NCI-H82 (cell line): ENCODE measurements at places on chromosomes 11 and 22.

GRCh38 chr11:85752201-85752889 is 58.6 kb downstream of the SYTL2 start:
- DNase-seq, result no peak

- DNase-seq, result no peak
Measured at GRCh38 chr11:109140857-109141515, 281.0 kb upstream of the C11orf87 start.

- DNase-seq, result no peak
Measured at GRCh38 chr22:41561788-41562187, 978 bp downstream of the CSDC2 start.

DNA sequence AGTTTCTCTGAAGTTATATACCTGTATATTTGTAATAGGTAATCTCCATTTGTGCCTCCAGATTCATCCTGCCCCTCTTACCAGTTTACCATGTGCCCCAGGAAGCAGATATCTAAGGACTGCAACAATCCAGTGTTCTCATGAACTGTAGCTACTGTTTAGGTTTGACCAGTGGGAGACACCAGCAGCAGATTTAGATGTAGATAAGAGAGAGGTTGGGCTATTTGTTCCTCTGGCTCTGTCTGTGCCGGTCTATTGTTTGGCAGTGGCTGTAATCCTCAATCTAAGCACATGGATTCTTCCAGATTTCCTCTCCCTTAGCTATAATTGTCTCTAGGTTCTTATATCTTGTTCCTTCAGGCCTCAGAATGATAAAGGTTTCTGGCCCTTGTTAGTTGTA is 88.4 kb downstream of the ANO3 start:
- no peak for DNase-seq

GRCh38 chr22:19855504-19856409 is 1.1 kb upstream of the GNB1L start:
- DNase-seq, result peak; percentile 54

- DNase-seq, result peak; percentile 38
Measured at GRCh38 chr11:30583476-30584280, 2.5 kb downstream of the MPPED2 start.

- DNase-seq, result peak; percentile 18
Measured at GRCh38 chr11:67644042-67644441, 4.5 kb upstream of the TBX10 start.

DNA sequence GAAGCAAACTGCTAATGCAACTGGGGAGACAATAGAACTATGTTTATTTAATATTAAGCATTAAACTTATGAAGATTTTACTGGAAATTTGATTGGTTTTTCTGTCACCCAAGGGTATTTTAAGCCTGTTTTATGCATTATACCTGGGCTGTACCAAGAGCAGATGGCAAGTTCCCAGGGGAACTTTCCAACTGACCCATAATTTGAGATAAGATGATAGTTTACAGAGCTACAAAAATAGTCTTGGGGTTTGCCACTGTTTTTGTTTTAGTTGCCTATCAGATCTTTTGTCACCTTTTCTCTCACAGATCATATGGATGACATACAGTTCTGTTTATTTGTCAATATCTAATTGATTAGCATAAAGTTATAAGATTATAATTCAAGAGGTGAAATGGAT is 43.9 kb downstream of the PDE3B start:
- peak; percentile 43 for DNase-seq

- DNase-seq, result no peak
Measured at GRCh38 chr22:28541137-28541536, 138.5 kb downstream of the TTC28 start.

DNA sequence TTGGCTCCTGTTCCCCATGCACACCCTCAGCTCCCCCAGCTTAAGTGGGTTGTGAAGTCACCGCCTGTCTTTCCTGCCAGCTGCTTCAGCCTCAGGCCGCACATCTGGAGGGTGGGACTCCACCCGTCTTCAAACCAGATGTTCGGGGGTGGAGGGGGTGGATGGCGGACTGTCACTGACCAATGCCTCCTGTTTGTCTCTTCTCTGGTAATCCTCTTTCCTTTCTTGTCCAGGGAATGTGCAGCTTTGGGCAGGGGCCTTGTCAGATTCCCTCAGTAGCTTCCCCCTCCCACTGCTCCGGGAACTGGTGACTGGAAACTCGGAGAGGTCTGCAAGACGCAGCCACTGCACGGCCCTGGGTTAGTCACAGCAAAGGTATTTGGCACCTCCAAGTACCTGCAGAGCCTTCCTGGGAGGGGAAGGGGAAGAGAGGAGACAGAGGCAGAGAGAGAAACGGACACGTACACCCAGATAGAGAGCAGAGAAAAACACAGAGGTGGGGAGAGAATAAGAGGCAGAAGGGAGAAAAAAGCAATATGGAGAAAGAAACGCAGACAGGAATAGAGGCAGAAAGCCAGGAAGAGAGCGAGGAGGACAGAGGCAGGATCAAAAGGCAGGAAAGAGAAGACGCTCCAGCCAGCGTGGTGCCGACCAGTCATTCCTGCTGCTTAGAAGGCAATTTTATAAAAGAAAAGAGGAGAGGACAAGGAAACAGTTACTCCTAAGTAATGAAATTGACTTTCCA is 56.1 kb upstream of the TIMP3 start:
- peak; percentile 39 for DNase-seq

DNA sequence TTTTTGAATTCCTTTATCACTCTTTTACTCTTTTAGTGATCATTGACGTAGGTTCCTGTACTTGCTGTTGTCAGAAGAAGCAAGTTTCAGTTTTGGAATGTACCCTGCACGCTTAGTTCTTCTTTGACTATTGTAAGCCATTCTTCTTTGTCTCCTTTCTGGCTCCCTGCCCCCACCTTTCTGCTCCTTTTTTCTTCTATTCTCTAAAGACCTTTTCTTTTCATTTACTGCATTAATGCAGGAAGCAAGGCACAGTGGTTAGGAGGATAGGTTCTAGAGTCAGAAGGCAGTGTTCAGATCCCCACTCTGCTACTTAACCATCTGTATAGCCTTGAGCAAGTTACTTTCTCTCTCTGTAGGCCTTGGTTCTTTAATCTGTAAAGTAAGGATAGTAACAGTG is 33.7 kb upstream of the RAG2 start:
- no peak for DNase-seq

- DNase-seq, result no peak
Measured at GRCh38 chr22:45204819-45205218, 35.9 kb downstream of the KIAA0930 start.

- peak; percentile 79 for DNase-seq
Measured at GRCh38 chr11:120801801-120802689, 221.9 kb upstream of the TBCEL start.

- DNase-seq, result no peak
Measured at GRCh38 chr22:37001826-37002225, 17.4 kb downstream of the TST start.

DNA sequence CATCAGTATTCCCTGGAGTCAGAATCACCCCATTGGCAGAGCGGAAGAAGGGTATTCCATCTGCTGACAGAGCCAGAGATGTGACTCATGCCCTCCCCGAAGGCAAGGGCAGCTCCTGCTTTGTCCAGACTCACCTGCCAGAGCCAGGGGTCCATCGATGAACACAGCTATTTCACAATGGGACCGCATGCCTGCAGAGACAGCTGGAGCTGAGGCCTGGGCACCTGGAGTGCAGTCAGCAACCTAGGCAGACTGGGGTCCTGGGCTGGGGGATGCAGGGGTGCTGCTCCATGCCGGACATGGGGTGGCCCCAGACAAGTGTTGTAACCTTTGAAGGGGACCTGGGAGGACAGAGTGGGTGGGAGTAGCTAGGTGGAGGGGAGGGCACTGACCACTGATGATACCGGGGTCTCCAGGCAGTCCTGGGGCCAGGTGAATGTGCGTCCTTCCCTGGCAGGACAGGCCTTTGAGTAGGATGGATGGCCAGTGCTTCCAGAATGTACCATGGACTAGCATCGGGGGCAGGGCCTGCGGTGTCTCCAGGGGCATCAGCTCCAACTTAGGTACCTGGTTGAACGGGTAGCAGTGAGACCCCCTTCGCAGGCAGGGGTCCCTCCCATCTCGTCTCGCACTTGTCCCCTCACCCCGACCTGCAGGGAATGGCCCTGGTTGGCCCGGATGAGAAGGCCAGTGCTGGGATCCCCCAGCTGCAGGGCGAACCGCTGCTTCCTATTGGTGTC is 1.7 kb downstream of the TRPT1 start:
- no peak for DNase-seq

GRCh38 chr11:78350646-78351165 is 66.9 kb downstream of the GAB2 start:
- DNase-seq, result no peak

- DNase-seq, result peak; percentile 57
Measured at GRCh38 chr11:19076744-19077589, 16.4 kb upstream of the MRGPRX2 start.

- no peak for DNase-seq
Measured at GRCh38 chr11:23957314-23957713, 539.5 kb upstream of the LUZP2 start.

DNA sequence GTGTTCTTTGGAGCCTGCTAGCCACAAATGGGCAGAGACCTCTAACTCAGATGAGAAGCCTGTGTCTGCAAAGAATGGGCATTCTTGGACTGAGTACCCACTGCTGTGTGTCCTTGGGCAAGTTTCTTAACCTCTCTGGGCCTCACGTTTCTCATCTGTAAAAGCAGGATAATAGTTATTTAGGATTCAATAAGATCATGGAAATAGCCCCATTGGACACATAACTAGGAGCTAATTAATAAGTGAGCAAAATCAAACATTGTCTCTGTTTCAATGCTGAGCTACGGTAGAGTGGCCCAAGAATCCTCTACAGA is 61.2 kb upstream of the WNT7B start:
- no peak for DNase-seq

DNA sequence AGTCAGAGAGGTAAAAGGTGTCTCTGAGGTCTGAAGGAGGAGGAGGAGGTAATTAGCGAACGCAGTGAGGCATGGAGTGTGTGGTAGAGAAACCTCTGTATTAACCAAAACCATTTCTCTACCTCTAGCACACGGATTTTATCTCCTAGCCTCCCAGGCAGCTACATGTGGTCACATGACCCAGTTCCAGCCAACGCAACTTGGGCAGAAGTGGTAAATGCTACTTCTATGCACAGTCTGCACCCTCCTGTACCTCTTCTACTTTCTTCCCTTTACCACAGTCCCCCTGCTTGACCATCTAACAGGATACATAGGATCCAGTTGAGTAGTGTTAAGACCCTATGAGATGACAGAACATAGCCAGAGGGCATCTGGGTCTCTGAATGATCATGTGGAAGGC is 95.7 kb downstream of the XRRA1 start:
- no peak for DNase-seq

- no peak for DNase-seq
Measured at GRCh38 chr11:91513734-91514133, 710.9 kb upstream of the FAT3 start.

DNA sequence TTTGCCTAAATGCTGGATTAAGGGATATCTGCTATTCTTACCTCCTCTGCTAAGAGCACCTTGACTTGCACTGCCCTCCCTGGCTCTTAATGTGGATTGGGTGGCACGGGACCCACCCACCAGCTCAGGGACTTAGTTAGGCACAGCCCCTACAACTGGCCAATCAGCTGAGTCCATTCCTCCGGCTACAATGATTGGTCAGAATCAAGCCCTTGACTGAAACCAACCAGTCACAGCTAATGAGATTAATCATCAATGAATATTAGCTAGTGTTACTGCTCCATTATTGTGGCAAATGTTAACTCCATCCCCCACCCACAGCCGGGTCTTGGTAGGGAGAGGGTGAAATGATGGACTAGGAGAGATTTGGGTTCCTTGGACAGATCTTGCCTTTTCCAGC is 328.0 kb downstream of the MN1 start:
- DNase-seq, result peak; percentile 44
